ENCODE measurements at places on chromosomes 3 and 15.

DNA sequence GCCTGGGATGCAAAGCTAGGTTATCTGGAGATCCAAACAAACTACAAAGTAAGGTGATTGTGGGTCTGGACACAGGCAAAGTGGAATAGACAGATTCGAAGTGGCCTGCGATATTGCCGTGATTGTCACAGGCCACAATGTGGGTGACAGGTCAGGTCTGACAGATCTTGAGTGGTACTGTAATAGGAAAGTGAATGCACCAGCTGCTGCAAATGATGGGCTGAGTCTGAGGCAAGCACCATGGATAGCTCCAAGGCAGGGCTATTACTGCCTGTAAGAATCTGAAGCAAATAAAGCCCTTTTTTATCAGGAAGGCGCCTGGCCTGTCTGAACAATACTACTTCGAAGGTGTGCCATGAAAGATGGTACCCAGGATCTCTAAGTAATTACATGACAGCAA, 10.0 kb downstream of the ARMC8 start:
- DNase-seq: peak; percentile 26

DNA sequence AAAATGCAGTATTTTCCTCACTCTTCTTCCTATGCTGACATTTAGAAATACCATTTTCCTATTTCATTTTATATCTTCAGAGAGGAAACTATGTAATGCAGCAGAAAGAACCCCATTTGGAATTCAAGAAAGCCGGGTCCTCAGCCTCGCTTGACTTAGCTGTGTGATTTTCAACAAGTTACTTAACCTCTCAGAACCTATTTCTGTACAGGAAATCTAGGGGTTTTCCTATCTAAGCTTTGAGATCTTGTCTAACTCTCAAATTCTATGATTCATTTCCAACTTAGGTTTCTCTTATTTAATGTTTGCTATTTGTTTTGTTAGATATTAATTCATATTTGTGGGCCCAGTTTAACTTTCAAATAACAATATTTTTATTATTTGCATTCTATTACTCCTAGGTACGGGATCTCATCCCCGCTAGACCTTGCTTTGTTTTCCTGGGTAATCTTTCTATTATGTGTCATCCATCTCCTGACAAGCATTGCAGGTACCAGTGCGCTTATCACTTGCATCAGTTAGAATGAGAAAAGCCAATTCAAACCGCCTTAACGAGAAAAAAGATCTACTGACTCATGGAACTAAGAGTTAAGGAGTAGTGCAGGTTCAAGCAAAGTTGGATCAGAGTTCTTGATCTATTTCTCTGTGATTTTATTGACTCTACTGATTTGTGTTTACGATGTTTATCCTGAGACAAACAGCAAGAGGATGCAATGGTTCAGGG, 70.6 kb upstream of the BHLHE40 start:
- no peak for DNase-seq

DNA sequence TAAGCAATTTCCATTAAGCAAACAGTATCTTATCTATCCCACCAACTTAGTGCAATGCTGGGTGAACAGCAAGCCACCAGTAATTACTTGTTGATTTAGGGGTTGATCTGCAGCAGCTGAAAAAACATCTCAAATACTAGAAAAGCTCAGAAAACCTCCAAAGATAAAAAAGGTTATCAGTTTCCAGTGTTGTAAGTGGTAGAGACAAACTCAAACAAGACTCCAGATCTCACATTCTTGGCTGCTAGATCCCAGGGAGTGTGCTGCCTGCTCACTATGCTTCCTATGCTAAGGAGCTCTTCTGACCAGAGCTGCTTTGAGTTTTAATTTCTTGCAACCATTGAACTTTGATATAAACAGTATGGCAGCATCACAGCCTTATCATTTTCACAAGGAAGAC, 11.3 kb downstream of the B3GALNT1 start:
- DNase-seq: no peak

DNA sequence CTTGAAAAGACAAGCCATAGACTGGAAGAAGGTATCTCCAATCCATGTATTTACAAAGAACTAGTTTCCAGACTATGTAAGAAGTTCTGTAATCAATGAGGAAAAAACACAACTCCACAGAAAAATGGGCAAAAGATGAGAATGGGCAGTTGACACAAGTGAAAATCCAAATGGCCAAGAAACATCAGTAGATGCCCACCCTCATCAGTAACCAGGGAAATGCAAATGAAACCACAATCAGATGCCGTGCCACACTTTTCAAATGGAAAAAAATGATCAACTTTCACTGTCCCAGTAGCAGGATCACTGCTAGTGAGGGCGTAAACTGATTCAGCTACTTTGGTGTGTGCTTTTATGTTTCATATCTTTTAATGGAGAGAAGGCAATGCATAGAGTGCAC, 4.5 kb upstream of the CPEB1 start:
- DNase-seq: no peak

DNA sequence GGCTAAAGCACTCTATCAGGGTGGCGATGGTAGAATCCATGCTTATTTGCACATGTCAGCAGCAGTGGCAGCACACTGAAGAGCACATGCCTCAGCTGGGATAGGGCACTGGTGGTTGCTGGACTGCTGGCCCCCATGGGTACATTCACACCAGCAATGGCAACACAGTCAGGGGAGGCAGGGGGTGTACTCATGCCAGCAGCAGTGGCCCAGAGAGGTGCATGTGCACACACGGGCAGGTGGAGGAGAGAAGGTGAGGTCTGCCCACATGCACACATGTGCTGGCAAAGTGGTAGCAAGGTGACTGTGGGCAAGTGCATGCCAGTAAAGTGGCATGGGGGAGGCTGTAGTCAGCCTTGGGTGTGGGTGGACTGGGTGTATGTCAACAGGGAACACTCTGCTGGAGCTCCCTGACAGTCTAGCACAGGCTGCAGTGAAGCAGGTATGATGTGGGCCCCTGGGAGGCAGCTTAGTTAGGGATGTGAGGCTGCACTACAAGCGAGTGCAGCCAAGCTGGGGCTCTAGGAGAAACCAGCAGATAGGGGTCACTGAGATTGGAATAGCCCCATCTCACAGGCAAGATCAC, 53.9 kb upstream of the NPAP1 start:
- no peak for DNase-seq

DNA sequence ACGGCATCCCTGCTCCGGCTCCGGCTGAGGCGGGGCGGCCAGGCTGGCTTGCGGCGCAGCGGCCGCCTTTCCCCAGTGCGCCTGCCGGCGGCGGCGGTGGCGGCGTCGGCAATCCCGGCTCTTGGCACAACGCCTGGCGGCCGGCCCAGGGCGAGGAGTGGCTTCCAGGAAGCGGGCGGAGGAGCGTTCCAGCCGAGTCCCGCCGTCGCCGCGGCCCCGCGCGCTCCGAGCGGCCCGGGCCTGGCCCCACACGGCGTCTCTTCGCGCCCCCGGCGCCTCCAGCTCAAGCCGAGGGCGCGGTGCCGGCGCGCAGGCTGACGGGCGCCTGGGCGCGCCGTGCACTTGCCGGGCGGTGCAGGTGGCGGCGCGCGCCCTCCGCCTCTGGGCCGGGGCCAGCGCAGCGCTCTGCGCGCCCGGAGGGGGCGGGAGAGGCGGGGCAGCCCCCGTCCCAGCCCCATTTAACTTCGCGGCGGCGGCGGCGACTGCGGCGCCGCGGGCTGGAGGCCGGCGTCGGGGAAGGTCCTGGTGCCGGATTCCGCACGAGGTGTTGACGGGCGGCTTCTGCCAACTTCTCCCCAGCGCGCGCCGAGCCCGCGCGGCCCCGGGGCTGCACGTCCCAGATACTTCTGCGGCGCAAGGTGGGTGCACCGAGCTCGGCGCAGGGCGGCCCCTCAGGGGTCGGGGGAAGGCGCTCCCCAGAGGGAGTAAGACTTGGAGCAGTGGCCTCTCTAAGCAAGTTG, at the start of gene ADAMTSL3:
ADAMTSL3 (plus strand) TSS at position 485 of the 740 bp plus-strand sequence. CDS start 1,639 bp downstream, outside the sequence.
- DNase-seq: peak; percentile 43

DNA sequence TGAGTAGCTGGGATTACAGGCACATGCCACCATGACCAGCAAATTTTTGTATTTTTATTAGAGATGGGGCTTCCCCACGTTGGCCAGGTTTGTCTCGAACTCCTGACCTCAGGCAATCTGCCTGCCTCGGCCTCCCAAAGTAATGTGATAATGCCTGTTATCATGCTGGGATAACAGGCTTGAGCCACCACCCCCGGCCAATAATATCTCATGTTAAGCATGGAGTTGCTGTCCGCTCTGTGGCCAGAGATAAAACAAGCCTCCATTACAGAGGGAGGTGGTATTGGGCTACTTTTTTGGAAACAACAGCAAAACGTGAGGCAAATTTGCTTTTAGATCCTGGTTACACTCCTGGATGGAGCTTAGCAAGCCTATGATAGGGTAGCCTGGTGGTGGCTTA, 32.9 kb upstream of the ALG1L2 start:
- DNase-seq: no peak

DNA sequence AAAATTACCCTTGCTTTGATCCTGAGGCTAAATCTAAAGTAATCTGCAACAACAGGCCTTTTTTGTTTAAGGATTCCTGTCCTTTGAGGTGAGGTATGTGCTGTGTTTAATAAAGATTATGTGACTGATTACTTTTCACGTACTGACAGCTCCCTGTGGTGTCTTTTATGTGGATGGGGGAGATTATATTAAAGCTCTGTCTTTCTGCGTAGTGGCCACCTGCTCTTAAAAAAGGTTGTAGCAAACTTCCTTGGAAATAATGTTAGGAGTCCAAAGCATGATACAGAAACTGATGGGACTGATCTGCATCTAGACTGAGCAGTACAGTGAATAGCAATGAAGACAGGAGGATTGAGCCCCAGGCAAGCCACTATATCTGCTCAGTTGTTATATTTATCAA, 453.0 kb upstream of the GOLIM4 start:
- DNase-seq: no peak

- no peak for DNase-seq
Measured at GRCh38 chr3:195537995-195538394, 5.1 kb downstream of the PPP1R2 start.

GRCh38 chr15:73957276-73957675, 31.0 kb downstream of the LOXL1 start:
- no peak for DNase-seq

DNA sequence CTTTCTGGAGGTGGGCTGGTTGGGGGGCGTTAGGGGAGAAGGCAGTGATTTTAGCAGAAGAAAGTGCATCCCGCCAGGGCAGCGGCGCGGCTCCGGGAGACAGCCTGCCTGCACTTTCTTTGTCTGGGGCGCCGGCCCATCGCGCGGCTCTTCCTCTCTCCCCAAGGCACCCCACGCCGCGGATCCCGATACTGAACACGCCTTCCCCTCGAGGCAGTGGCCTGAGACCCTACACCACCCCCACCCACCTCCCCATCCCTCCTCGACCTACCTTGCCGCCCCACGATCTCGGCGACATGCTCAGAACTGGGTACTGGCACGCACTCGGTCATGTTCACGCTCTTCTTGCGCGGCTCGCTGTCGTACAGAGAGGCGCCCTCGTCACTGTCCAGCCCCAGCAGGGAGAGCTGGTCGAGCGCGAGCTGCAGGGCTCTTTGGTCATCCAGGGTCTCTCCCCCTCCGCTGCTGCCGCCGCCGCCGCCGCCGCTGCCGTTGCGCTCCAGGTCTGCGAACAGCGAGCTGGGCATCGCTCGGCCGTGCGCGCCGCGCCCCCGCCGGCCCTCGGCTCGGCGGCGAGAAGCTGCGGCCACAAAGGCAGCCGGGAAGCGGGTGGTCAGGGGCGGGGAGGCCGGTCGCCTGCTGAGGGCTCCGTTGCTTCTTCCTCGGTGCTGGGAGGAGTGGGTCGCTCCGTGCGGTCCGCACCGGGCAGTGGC, 483 bp downstream of the MEX3B start:
- peak; percentile 33 for DNase-seq

DNA sequence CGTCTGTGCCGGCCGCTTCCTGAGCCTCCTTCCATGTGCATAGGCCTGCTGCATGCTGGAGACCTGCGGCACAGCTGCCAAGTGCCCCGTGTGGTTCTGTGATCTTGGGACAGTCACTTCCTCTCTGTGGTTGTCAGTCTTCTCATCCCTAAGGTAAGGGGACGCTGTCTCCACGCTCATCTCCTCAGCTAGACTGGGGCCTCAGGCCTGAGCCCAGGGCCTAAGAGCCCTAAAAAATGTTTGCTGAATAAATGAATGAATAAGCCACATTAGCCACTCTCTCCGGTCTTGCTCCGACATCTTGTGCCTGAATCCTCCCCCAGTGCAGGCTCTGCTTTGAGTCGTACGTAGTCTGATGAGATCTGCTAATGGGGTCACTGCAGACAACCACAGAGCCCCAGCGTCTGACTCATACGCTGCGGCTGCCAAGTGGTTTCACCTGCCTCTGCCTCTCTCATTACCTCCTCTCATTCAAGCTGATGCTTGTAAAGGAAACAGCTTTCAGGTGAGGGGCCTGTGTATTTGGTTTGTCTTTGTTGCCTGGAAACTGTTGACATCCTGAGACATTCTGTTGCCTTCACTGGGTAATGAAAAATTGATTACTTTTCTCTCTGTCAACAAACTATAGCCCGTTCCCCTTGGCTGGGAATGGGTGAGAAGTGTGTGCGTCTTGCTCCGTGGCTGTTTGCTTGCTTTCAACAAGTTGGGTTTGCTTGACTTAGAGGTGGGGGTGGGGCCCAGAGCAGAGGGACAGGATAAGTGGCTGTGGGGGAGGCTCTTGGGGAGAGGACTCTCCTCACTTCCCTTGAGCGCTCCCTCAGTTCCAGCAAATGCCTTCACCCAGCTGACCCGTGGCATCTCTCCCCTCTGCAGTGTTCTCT, 15.9 kb downstream of the RPLP1 start:
- peak; percentile 73 for DNase-seq

- DNase-seq: no peak
Measured at GRCh38 chr3:61702453-61702852, 141.1 kb downstream of the PTPRG start.

DNA sequence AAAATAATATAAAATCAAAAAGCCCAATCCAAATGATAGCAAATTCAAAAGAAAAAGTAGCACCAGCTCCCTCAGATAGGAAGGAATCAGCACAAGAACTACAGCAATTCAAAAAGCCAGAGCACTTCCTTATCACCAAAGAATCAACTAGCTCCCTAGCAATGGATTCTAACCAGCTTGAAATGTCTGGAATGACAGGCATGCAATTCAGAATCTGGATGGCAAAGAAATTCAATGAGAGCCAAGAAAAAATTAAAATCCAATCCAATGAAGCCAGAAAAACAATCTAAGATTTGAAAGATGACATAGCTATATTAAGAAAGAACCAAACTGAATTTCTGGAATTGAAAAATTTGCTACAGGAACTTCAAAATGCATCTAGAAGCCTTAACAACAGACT, 1334.4 kb upstream of the ALCAM start:
- peak; percentile 43 for DNase-seq

DNA sequence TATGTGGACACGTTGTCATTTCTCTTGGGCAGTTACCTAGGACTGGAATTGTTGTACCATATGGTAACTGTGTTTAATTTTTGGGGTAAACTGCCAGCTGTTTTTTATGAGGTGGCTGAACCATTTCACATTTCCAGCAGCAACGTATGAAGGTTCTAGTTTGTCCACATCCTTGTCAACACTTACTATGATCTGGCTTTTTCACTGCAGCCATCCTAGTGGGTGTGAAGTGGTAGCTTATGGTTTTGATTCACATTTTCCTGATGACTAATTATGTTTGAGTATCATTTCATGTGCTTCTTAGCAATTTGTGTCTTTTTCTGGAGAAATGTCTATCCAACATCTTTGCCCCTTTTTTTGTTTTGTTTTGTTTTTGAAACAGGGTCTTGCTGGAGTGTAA, 96.2 kb downstream of the VGLL4 start:
- no peak for DNase-seq

- DNase-seq: no peak
Measured at GRCh38 chr3:44470430-44470829, 7.0 kb downstream of the ZNF445 start.

- peak; percentile 97 for DNase-seq
Measured at GRCh38 chr15:78065284-78065872, 12.1 kb downstream of the TBC1D2B start.

All from fibroblast of upper back skin (primary cell).